Esophagus muscularis mucosa (tissue), 4 donors: ENCODE measurements at places on chromosomes 5 and 9.
A peak's percentile ranks its signal among the peaks of the same experiment; 100 is the strongest.

- H3K27me3 ChIP-seq: no peaks in the 10 kb centered on the region
- H3K4me1 ChIP-seq: peaks cover 64% of the 10 kb centered on the region
These were observed 7.2 kb downstream of the NINJ1 start for GRCh38 chr9:93126825-93127368.

GRCh38 chr9:136052472-136052880 is 42.6 kb downstream of the NACC2 start:
- H3K4me3 ChIP-seq: peak overlapping the region; percentile 56
- peaks cover 28% of the 10 kb centered on the region for H3K36me3 ChIP-seq
- H3K4me1 ChIP-seq: peaks cover 100% of the 10 kb centered on the region
- H3K27me3 ChIP-seq: no peaks in the 10 kb centered on the region
- peak overlapping the region; percentile 90 for H3K27ac ChIP-seq
- DNase-seq: no peak

DNA sequence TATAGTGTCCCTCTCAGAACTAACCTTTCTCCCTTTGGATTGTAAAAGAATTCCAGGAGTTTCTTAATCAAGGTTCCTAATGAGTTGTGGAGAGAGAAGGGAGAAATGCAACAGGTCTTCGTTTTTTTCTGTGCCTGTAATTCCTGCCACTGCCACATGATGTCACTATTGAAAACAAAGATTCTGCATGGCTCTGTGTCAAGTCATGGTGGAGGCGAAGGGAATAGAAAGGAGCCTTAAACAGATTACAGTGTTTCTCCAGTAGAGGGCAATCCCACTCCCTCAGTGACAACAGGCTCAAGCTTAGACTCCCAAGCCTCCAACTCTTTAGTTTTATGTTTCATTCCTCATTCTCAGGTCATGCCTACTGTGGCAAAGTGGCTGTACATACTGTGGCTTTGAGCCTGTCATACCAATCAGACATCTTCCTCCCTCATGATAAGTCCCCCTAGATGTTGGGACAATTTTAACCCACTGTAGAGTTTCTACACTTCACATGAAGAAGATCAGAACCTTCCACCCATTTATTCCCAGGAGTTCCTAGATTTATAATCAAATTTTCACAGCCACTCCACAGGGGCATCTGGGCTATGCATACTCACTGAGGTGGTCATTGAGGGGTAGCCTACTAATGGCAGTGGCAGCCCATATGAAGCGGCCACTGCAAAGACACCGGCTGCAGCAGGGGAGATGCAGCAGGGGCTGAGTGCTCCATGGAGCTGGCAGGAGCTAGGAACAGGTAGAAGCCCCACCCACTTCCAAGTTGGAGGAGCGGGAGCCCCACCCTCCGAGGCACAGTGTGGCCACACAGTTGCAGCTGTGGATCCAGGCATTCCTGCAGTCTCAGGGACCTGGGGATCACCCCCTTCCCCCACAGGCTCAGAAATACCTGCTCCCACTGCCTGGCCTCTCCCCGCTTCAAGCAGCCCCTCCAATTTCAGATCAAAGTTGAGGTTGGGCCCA is 97.4 kb upstream of the TRIM32 start:
- peaks cover 12% of the 10 kb centered on the region for H3K4me1 ChIP-seq
- no peak for DNase-seq
- H3K27me3 ChIP-seq: no peaks in the 10 kb centered on the region
- no peak overlapping the region for H3K27ac ChIP-seq
- no peaks in the 10 kb centered on the region for H3K36me3 ChIP-seq

- no peaks in the 10 kb centered on the region for H3K36me3 ChIP-seq
- no peaks in the 10 kb centered on the region for H3K27me3 ChIP-seq
- H3K4me3 ChIP-seq: no peak overlapping the region
- DNase-seq: no peak
- H3K4me1 ChIP-seq: no peaks in the 10 kb centered on the region
These were observed 131.0 kb upstream of the BRINP1 start for GRCh38 chr9:119500072-119500771.

- no peak for DNase-seq
- H3K36me3 ChIP-seq: no peaks in the 10 kb centered on the region
- no peak overlapping the region for H3K4me3 ChIP-seq
These were observed 237.5 kb downstream of the CHSY3 start for GRCh38 chr5:130141659-130142320.

- DNase-seq: no peak
- no peak overlapping the region for H3K27ac ChIP-seq
- no peaks in the 10 kb centered on the region for H3K36me3 ChIP-seq
- no peaks in the 10 kb centered on the region for H3K27me3 ChIP-seq
These were observed 7.1 kb downstream of the LRRC70 start for GRCh38 chr5:62585751-62586150.

DNA sequence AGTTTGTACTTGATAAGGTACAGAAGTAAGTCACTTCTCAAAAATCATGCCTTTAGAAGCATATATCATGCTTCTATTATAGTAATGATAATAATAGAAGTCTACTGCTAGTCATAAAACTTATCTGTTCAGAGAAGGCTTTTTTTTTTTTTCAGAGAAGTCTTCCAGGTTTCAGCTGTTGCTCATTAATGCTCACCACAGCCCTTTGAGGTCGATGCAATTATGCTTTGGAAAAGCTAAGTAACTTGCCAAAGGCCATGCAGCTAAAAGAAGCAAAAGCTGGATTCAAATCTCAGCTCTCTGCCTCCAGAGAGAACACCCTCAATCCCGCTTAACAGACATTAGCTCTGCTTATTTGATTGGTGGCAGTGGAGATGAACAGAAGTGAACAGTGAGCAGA is 150.8 kb downstream of the DOCK8 start:
- no peaks in the 10 kb centered on the region for H3K27me3 ChIP-seq
- peaks cover 13% of the 10 kb centered on the region for H3K36me3 ChIP-seq
- no peak overlapping the region for H3K27ac ChIP-seq
- no peak for DNase-seq
- H3K4me3 ChIP-seq: no peak overlapping the region
- no peaks in the 10 kb centered on the region for H3K4me1 ChIP-seq

GRCh38 chr5:95628933-95629332 is 9.0 kb downstream of the GPR150 start:
- H3K36me3 ChIP-seq: no peaks in the 10 kb centered on the region
- DNase-seq: no peak
- no peak overlapping the region for H3K27ac ChIP-seq
- H3K4me1 ChIP-seq: peaks cover 11% of the 10 kb centered on the region
- no peaks in the 10 kb centered on the region for H3K27me3 ChIP-seq

DNA sequence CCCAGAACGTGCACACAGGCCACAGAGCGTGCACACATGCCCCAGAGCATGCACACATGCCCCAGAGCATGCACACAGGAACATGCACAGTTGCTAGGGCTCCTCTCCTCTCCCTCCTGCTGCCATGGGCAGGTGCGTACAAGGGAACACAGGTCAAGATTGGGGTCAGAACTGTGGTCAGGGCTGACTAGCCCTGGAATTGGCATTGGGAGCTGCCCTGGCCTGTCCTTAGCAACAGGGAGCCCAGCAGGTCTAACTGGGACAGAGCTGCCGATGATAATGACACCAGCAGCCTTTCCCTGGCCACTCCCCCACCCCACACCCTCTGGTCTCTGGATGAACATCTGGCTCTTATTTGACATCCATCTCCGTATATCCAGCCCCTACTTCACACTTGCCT is 8.0 kb downstream of the PCDH1 start:
- peak overlapping the region; percentile 16 for H3K27ac ChIP-seq
- H3K36me3 ChIP-seq: peaks cover 5% of the 10 kb centered on the region
- no peak overlapping the region for H3K4me3 ChIP-seq
- H3K27me3 ChIP-seq: peaks cover 11% of the 10 kb centered on the region
- DNase-seq: no peak
- H3K4me1 ChIP-seq: peaks cover 24% of the 10 kb centered on the region

GRCh38 chr5:120098902-120099535 is 365.1 kb upstream of the PRR16 start:
- H3K4me1 ChIP-seq: no peaks in the 10 kb centered on the region
- no peaks in the 10 kb centered on the region for H3K36me3 ChIP-seq
- H3K4me3 ChIP-seq: no peak overlapping the region
- H3K27me3 ChIP-seq: no peaks in the 10 kb centered on the region
- no peak overlapping the region for H3K27ac ChIP-seq

- no peak overlapping the region for H3K4me3 ChIP-seq
These were observed 12.0 kb upstream of the TGFBR1 start for GRCh38 chr9:99092643-99093491.

DNA sequence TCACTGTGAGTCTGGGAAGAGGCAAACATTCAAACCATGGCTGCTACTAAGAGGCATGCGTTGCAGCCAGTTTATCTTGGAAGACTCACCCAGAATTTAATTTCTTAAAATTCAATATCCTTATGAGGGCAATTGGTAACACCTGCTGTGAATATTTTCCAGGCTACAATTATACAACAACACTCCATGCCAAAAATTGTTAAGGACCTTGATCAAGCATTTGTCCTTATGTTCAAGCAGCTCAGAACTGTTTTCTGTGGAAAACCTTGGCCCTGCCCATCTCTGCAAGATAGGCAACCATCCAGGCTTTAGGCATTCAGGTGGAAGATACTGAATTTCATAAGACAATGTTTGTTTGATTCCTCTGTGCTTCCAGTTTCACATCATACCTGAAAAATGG is 327.8 kb downstream of the FBXL7 start:
- H3K4me3 ChIP-seq: no peak overlapping the region
- no peak for DNase-seq
- no peak overlapping the region for H3K27ac ChIP-seq
- peaks cover 9% of the 10 kb centered on the region for H3K4me1 ChIP-seq
- no peaks in the 10 kb centered on the region for H3K36me3 ChIP-seq
- H3K27me3 ChIP-seq: no peaks in the 10 kb centered on the region

DNA sequence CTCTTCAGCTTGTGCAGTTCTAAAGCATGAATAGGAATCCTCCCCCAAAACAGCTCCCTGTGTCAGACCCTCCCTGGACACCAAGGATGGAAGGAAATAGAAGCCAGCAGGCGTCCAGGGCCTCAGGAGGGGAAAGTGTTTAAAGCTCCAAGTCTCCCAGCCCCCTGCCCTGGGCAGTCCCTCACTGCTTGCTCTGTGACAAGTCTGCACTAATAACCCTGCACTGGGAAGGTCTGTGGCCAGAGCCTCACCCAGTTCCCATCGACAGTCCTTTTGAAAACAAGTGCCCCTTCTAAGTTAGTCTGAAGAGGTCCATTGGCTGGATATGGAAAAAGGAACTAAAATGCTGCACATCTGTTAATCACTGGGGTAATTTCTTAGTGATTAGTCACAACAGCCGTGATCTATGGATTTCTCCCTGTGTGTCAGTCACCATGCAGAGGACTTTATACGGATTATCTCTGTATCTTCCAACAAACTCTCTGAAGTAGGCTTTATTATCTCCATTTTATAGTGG is 195.3 kb downstream of the FBXL7 start:
- no peak overlapping the region for H3K27ac ChIP-seq
- no peak for DNase-seq
- no peak overlapping the region for H3K4me3 ChIP-seq
- no peaks in the 10 kb centered on the region for H3K36me3 ChIP-seq
- H3K4me1 ChIP-seq: peaks cover 29% of the 10 kb centered on the region
- no peaks in the 10 kb centered on the region for H3K27me3 ChIP-seq

DNA sequence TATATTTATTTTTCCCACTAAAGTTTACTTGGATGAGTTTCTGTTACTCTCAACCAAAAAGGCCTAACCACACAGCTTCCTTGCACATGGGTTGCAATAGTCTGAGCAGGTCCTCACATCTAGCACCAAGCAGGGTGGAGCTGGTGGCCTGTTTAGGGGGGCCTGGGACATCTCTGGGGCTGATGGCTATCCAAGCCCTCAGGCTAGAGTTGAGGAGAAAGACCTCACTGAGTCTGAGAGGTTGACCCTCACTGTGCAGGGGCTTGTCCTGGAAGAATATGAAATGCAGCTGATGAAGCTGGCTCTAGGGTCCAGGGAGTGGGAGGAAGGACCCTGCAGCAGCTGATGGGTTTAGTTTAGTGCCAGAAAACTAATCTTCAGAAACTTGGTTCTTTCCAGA is 217.1 kb upstream of the MVB12B start:
- no peak overlapping the region for H3K27ac ChIP-seq
- no peaks in the 10 kb centered on the region for H3K36me3 ChIP-seq
- H3K4me1 ChIP-seq: no peaks in the 10 kb centered on the region
- H3K4me3 ChIP-seq: no peak overlapping the region
- no peak for DNase-seq
- H3K27me3 ChIP-seq: no peaks in the 10 kb centered on the region

- H3K4me1 ChIP-seq: peaks cover 8% of the 10 kb centered on the region
- H3K4me3 ChIP-seq: no peak overlapping the region
- H3K27ac ChIP-seq: no peak overlapping the region
- no peak for DNase-seq
These were observed 21.5 kb upstream of the DAB2 start for GRCh38 chr5:39446231-39446630.

GRCh38 chr5:141001446-141001843 is 35.2 kb downstream of the PCDHAC2 start:
- H3K4me1 ChIP-seq: peaks cover 9% of the 10 kb centered on the region
- no peaks in the 10 kb centered on the region for H3K27me3 ChIP-seq
- peak overlapping the region; percentile 42 for H3K4me3 ChIP-seq
- no peak for DNase-seq
